ENCODE measurements at places on chromosomes 13 and 19.

DNA sequence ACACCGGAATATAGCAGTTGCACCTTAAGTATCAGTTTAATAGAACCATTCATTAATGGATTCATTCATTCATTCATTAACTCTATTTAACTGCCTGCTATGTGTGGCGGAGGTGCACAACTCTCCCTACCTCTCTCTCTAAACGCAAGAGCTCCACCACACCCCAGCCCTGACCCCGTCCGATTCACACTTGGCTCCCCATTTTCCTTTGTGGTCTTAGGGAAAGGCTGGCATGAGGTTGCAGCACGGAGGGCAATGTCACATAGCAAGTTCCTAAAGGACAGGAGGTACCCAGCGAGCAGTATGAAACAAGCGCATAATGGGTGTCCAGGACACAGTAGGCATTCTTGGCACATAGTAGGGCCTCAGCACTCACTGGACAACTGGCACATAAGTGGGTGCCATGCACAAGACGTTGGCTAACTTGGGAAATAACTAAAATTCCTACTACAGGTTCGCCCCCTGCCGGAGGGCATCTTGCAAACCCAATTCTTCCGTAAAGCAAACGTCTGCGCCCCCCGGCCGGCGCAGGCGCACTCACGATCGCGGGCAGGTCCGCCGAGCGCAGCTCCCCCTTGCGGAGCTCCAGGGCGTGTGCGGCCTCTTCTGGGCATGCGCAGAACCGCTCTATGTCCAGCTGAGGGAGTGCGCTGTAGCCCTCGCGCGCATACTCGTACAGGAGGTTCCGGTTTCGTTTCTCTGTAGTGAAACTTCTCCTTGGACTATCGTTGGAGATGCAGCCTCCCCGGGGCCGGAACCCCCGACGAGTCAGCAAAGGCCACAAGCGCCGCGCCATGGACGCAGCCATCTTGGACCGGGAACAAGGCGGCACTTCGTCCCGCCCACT is at the start of gene SARS2:
SARS2 (minus strand) TSS at position 835 of the 847 bp plus-strand sequence; CDS start at position 808, 27 bp downstream.
- peak; percentile 89 for DNase-seq

- DNase-seq: no peak
These were observed 155.7 kb upstream of the SOX1 start for GRCh38 chr13:111911121-111911720.

- no peak for DNase-seq
These were observed 17.2 kb upstream of the ZNF8 start for GRCh38 chr19:58261600-58261967.

- no peak for DNase-seq
These were observed 4.0 kb downstream of the DCAF15 start for GRCh38 chr19:13956365-13956744.
